ENCODE measurements at places on chromosomes 3 and 15. TPM values are rescaled to one million over a fixed set of nuclear protein-coding genes. Genes with fewer than 3 reads are reported as not detected.

BHLHE40 gene
- 90.1 TPM for total RNA-seq

TMEM108 gene
- 3.6 TPM for total RNA-seq

MESP2 gene
- total RNA-seq: not detected

TLR9 gene
- total RNA-seq: 0.81 TPM

- no peaks in the 10 kb centered on the region for H3K36me3 ChIP-seq
- peak overlapping the region; percentile 97 for H3K27ac ChIP-seq
- H3K27me3 ChIP-seq: no peaks in the 10 kb centered on the region
- DNase-seq: no peak
Observed at GRCh38 chr3:48039487-48040190, 23.4 kb upstream of the MAP4 start.

DNA sequence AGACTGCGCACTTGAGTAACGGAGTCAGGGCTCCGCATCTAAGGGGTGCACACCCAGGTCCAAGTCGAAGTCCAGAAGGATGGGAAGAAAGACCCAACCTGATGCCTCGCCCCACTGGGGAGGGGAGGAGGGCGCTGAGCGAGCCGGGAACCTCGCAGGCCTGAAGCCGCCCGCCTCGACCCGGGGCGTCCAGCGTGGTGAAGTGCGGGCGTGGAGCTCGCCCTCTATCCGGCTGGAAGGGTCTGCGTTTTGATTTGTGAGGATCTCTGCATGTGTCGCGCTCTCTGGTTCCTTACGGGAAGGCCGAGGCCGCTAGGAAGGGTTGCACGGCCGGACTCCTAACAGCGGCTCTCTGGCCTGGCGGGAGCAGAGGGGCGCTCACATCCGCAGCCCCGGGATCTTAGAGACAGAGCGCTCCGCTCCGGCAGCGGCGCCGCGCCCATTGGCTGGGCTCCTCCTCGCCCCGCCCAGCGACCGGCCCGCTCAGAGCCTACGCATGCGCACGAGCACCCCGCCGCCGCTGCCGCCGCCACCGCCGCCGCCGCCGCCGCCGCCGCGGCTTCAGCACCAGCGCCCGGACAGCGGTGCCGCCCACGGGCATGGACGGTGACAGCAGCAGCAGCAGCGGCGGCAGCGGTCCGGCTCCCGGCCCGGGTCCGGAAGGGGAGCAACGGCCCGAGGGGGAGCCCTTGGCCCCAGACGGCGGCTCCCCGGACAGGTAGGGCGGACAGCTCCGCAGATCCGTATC, at the start of gene DISP2:
TSS of gene DISP2 (plus strand) at position 497 of the 748 bp plus-strand sequence. CDS start at position 600, 103 bp downstream.
- no peaks in the 10 kb centered on the region for H3K4me1 ChIP-seq
- DNase-seq: peak; percentile 91
- H3K36me3 ChIP-seq: no peaks in the 10 kb centered on the region
- H3K27ac ChIP-seq: no peak within 1 kb of the TSS
- no peaks in the 10 kb centered on the region for H3K27me3 ChIP-seq

DNA sequence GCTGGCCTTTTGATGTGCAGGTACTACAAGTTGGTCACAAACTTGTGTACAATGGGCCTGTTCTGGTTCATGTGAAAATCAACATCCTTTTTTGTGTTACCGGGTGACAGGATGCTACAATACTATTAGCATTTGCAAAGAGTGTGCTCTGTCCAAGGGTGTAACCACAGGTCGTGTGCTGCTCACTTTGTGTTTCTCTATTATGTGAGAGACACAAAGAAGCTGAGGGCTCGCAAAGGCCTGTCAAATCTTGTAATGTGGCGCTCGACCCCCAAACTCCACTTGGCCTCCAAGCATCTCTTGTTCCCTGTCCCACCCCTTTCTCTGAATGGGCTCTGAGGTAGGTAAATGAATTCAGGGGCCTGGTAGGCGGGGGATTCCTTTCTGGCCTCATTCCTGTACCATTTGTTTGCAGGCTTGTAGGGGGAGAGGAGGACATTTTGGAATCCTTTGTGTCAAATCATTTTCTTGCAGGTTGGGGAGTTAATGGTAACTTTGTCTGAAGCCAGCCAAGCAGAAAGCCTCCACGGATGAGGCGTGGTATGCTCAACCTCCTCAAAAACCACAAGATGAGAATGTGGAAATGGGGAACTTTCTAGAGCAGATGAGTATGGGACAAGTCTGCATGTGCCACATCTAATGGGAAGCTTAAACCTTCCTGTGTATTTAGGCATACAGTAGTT, 109.1 kb downstream of the OPA1 start:
- no peak for DNase-seq
- peaks cover 1% of the 10 kb centered on the region for H3K4me1 ChIP-seq
- H3K4me3 ChIP-seq: no peak overlapping the region
- no peak overlapping the region for H3K27ac ChIP-seq
- H3K36me3 ChIP-seq: no peaks in the 10 kb centered on the region
- H3K27me3 ChIP-seq: no peaks in the 10 kb centered on the region

DNA sequence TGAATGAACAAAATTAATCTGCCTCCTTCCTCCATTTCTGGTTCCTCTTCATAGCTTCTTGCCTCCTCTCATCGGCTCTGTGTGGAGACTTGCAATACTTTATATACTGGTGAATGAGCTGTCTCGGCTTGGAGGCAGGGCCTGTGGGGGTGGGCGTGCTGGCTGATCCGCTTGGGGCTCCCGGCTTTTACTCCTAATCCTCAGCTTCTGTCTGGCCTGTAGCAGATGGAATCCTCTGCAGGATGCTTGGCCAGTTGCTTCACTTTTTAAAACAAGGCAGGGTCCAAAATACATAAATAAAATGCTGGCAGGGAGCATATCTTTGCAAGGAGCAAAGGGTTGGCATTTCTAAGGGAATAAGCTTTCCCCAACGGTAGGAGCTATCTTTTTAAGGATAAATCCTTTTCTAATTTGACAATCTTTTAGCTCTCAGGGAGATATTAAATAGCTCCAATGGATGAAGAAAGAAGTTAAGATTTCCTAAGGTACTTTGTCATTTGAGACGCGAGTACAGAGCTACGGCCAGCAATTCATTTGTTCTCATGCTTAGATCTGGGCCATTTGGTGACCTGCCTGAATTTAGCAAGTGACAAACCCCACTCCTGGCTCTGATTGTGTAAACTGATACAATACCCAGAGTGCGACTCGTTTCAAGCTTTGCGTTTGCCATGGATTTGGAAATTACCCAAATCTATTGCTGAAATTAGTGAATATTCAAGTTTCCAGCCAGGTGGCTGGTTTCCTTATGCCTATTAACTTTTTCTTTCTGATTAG, 18.9 kb downstream of the SV2B start:
- no peaks in the 10 kb centered on the region for H3K27me3 ChIP-seq
- no peak for DNase-seq
- H3K27ac ChIP-seq: no peak overlapping the region
- H3K4me1 ChIP-seq: no peaks in the 10 kb centered on the region
- H3K36me3 ChIP-seq: no peaks in the 10 kb centered on the region

DNA sequence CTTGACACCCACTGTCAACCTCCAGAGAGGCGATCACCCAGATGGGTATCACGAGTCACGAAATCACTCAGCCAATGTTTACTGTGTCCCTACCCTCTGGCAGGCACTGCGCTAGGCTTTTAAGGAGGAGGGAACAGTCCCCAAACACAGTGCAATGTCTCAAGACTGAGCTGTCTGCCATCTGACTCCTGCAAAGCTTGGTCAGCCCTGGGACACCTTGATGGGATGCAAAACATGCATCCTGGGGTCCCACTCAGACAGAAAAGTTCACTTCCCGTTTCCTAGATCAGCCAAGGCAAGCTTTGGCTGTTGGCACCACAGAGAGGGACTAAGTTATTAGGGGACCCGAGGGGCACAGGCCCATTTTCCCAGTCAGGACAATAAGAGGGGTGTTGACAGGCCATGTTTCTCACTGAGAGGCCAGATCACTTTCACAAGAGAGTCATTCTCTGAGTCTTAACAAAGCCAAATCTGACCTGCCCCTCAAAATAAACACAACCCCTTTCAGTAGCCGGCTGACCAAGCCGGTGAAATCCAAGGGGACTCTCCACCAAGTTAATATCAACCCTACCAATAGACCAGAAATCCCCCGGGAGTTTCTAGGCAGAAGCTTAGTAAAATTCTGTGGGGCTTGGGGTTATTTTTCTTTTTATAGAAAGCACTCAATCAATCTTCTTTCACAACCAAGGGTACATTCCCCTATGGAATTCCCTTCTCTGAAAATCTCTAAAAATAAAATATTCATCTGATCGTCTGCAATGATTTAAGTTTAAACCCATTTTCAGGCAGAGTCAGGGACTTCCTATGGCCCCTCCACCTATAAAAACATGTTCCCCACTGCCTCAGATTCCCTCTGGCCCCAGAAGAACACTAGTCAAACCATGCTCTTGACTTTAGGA, 3.5 kb downstream of the RFTN1 start:
- H3K27me3 ChIP-seq: no peaks in the 10 kb centered on the region
- DNase-seq: no peak
- no peaks in the 10 kb centered on the region for H3K36me3 ChIP-seq
- H3K4me3 ChIP-seq: no peak overlapping the region
- no peak overlapping the region for H3K27ac ChIP-seq

GRCh38 chr15:32096213-32096612, 65.9 kb downstream of the CHRNA7 start:
- no peak overlapping the region for H3K27ac ChIP-seq
- no peaks in the 10 kb centered on the region for H3K4me1 ChIP-seq
- H3K4me3 ChIP-seq: no peak overlapping the region
- DNase-seq: no peak
